ENCODE measurements at places on chromosomes 6 and 20.

GRCh38 chr6:91013511-91013910, 426.6 kb upstream of the MAP3K7 start:
- no peak for DNase-seq

DNA sequence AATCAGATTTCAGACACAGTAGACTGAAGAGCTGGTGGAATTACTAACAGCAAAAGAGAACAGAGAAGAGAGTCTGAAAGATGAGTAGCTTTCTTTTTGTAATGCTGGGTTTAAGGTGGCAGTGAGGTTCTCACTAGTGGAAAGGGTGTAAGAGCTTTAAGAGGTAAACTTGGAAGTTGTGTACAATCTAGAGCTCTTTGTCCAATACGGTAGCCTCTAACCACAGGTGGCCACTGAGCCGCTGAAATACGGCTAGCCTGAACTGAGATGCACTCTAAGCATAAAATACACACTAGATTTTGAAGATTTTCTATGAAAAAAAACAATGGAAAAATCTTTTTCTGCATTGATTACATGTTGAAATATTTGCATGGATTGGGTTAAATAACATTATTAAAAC, 4.0 kb downstream of the ELOVL2 start:
- DNase-seq = no peak

DNA sequence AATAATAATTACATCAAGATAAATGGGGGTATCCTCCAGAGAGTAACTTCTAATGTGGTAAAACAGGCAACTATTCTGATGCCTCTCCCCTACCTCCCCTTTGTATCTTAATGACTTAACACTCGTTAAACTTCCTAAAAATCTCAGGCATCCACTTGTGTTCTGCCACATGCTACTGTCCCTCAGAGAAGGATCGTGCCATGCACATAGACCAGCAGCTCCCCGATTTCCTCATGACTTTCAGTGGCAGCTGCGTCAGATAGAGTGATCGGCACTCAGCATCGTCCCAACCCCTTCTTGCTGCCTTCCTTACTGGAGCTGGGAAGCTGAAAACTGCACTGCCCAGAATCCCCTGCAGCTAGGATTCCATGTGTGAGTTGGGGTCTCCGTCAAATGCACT, 32.1 kb downstream of the RIPOR2 start:
- DNase-seq = no peak

DNA sequence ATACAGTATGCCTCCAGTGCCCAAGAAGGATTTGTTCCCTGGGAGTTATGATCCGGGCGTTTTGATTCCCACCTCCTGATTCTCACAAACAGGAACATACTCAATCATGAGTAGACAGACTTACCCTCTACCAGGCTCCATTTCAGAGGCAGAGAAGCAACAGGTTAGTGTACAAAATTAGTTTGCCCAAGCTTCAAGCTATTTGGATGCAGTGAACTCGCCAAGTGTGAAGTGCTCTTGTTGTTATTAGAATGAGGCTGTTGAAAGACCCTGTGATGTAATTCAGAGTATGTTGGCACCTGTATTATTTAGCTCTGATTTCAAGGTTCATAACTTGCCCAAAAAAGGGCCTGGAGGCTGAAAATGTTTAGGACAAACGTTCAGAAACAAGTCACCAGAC, 247.0 kb downstream of the PHACTR1 start:
- no peak for DNase-seq

GRCh38 chr6:160172704-160173103, 51.1 kb downstream of the SLC22A1 start:
- DNase-seq = no peak

DNA sequence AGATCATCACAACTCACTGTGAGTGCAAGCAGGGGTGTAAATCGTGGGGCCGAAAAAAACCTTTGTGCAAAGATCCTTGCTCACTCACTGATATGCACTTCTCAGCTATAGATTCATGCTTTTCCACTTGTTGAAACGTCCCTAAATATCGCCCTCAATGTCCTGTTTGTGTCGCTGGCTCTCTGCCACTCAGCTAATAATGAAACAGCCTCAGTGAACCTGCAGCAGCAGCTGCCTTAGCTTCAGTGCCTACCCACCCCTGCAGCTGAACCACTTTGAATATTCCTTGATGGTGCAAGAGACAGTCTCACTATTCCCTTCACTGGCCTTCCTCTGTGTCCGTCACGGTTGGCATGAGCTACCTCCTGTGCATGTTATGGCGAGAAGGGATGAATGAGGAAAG, 128.9 kb upstream of the NAA20 start:
- DNase-seq = peak; percentile 79

DNA sequence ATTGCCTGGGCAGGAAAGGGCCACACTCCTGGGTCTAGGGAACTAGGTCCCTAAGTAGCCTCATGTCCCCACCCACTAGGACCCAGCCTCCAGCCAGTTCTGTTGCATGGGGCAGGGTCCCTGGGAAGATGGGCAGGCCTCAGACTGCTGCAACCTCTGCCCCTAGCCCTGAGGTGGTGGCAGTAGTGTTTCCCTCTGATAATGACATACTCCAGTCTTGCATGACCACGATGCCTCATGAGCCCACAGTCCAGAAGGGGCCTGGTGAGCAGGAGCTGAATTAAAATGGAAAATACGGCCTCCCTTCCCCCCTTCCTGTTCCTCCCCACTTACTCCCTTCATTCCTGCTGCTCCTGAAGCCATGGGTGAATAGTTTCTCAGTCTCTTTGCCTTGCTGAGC, 36.0 kb upstream of the SCRT2 start:
- DNase-seq = no peak

DNA sequence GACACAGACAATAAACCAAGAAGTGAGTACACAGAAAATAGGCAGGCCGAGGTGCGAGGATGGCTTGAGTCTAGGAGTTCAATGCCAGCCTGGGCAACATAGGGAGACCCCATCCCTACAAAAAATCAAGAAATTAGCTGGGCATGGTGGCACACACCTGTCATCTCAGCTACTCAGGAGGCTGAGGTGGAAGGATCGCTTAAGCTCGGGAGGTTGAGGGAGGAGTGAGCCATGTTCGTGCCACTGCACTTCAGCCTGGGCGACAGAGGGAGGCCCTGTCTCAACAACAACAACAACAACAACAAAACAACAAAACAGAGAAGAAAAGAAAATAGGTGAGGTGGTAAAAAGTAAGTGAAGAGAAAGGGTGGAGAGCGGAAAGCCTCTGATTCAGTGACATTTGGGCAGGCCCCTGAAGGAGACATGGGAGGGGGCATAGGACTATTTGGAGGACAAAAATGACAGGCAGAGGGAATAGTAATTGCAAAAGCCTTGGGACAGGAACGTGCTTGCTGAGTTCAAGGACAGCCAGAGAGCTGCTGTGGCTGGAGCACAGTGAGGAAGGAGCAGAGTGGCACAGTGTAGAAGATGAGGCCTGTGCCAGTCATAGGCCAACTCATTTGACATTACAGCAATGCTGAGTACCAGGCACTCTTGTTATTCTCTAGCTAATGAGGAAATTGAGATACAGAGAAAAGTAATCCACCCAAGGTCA, 160.6 kb downstream of the VEGFA start:
- no peak for DNase-seq

GRCh38 chr6:69398729-69399128, 398.1 kb downstream of the LMBRD1 start:
- DNase-seq = no peak

DNA sequence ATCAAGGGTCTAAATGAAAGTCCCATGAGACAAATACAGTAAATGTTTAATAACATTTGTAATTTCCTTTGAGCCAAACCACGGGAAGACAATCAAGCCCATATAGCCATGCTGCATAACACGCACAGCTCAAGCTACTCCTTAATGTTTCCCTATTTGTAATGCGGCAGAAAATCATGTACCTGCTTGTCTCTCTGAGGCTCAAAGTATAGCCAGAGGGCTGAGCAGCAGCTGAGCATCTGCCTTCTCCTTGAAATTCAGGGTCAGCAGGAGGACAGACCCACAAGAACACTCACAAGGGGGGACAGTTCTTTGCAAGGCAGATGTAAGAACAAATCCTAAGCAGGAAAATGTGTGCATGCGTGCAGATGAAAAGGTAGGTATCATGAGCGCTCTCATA, 45.8 kb upstream of the JARID2 start:
- DNase-seq = no peak

- no peak for DNase-seq
Observed at GRCh38 chr6:149948011-149948410, 6.2 kb downstream of the ULBP2 start.

- DNase-seq = no peak
Observed at GRCh38 chr20:21134883-21135493, 9.1 kb downstream of the KIZ start.

GRCh38 chr6:125149256-125150144, 4.1 kb upstream of the TPD52L1 start:
- DNase-seq = no peak

- DNase-seq = no peak
Observed at GRCh38 chr20:31595654-31596411, 9.3 kb upstream of the ID1 start.

DNA sequence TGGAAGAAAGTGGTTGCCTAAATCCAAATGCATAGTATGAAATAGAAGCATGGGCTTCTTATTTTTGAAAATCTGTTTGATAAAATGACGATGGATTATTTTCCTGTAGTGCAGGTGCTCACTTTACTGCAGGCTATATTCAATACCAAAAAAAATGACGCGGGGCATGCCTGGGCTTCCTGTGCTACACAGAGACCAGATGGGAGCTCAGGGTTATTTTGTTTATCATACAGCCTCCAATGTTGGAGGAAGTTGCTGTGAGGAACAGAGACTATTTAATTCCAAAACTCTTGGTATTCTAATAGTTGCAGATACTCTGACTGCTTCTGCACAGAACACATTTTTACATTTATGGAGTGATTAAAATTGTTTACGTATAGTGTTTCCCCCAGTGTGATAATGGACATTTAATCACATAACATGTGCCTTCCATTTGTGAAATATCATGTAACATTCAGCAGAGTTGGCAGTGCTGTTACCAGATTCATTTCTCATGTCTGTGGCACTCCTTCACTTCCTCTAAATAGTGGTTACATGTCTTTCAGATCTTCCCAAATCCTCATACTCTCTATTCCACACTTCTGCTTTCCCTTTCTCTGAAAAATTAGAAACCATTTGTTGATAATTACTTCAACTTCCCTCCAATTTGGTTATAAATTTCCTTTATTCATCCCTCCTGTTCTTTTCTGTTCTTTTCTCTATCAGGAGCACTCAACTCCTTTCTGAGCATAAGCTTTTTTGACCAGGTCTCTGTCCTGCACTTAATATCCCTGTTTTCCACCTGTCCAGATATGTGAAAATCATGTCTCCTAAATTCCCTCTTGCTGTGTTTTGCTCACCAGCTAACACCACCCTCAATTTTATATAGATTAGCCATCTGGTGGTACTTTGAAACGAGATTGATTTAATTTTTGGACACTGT, 121.6 kb downstream of the ADGRB3 start:
- no peak for DNase-seq

DNA sequence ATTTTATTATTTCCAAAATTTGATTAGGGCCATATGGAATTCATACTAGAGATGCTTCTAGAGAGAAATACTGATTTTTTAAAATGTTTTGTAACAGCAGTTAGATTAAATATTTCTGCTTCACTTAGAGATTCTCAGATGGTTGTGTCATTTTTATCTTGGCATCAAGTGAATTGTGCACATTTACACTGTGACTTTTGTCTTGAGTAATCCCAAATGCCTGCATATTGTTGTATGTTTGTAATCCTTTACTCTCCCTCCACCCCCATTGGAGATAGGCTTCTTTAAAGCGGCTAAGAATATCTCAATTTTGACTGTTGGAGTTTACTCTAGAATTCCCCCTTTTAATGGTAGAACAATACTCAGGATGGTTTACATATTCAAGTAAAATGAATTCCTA, 19.0 kb downstream of the STX16 start:
- no peak for DNase-seq

DNA sequence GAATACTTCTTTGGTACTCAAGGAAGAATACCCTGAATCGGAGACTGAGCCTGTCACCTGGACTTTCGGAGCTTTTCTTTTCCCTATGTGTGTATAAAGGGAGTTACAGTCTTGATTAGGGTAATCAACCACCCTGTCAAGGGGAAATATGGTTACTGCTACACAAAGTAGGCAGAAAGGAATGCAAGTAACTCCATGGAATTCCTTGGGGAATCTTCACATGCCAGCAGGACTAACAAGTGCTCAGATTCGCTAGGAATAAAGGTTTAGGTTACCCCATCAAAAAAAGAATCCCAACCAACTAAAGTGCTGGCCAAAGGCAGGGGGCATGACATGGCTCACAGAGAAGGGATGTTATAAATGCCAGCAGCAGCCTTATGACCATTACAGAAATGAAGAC, 10.4 kb downstream of the KCNS1 start:
- no peak for DNase-seq

GRCh38 chr6:23031986-23032385, 462.6 kb downstream of the HDGFL1 start:
- DNase-seq = no peak

GRCh38 chr20:31972471-31973021, 4.6 kb downstream of the XKR7 start:
- no peak for DNase-seq

GRCh38 chr20:53847139-53847836, 223.1 kb downstream of the BCAS1 start:
- DNase-seq = no peak

DNA sequence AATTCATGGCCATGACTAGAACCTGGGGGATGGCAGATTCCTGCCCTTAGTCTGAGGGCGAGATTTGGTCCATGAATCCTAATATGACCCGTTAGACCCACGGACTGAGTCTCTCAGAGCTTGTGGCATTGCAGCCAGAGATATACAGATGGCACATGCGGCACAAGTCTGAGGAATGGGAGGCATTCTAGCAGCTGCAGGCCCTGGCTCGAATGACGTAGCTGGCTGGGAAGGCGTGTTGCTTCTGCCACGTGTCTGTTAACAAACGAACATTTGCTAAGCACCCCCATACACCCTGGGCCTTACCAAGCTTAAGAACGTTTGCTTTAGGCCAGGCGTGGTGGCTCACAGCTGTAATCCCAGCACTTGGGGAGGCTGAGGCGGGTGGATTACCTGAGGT, 68.0 kb downstream of the CD164 start:
- no peak for DNase-seq

DNA sequence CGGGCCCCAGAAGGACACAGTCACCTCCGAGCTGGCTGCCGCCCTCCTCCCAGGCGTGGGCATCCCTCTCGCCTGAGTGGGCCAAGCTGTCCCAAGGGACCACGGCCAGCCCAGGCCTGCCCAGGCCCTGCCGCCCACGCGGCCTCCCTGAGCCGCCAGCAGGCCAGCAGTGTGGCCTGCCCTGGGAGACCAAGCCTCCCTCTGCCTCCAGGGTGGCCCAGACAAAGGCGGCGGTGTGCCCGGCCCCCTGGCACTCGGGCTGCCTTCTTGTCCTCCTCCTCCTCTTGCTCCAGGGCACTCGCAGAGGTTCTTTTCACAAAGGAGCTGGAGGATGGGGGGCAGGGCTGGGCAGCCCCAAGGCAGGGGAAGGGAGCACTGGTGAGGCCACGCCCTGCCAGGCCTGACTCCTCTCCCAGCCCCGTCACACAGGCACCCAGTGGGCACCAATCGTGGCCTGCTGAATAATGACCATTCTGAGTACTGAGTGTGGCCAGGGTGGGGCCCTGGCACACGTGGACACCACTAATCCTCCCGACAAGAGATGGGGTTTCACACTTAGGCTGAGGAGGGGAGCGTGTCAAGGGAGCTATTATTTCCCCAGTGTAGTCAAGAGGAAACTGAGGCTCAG, 25.3 kb downstream of the NOL4L start:
- no peak for DNase-seq

- DNase-seq = no peak
Observed at GRCh38 chr6:137964876-137965275, 97.8 kb downstream of the TNFAIP3 start.

- DNase-seq = no peak
Observed at GRCh38 chr20:10079964-10080363, 45.2 kb downstream of the ANKEF1 start.

GRCh38 chr20:54054516-54054915, 15.9 kb downstream of the BCAS1 start:
- no peak for DNase-seq

Data from NCI-H510A treated with DMSO at 0.1 percent for 48 hours (cell line).